Effector memory CD4-positive, alpha-beta T cell (primary cell): ENCODE measurements at places on chromosomes 16 and 17.

- DNase-seq: no peak
Measured at GRCh38 chr17:38598536-38598935, 7.2 kb downstream of the SRCIN1 start.

- no peak for DNase-seq
Measured at GRCh38 chr17:7133916-7134315, 19.3 kb upstream of the ASGR2 start.

- no peak for DNase-seq
Measured at GRCh38 chr16:8718851-8719680, 44.6 kb downstream of the ABAT start.

- DNase-seq: no peak
Measured at GRCh38 chr16:27346819-27347218, 33.0 kb downstream of the IL4R start.

DNA sequence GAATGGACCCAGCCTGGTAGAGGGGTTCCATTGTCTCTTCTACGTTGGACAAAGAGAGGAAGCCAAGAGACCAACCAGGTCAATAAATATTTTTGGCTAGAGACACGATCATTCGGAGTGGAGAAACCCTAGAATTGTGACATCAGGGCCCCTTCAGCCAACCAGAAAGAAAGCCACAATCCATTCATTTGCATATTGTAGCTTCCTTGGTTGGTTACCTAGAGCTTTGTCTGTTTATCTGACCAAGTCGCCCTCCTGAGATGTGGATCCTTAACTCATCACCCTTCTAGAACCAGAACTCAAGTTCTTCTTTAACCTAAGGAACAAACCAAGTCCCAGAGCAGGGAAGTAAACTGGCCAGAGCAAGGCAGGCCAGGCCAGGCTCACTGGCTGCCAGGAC is at the start of gene CCDC182:
Gene CCDC182 (minus strand): TSS at position 58 of the 400 bp plus-strand sequence. CDS start 27 bp downstream, at position 31.
- DNase-seq: no peak

GRCh38 chr17:73754886-73755400 is 110.7 kb upstream of the SDK2 start:
- no peak for DNase-seq

DNA sequence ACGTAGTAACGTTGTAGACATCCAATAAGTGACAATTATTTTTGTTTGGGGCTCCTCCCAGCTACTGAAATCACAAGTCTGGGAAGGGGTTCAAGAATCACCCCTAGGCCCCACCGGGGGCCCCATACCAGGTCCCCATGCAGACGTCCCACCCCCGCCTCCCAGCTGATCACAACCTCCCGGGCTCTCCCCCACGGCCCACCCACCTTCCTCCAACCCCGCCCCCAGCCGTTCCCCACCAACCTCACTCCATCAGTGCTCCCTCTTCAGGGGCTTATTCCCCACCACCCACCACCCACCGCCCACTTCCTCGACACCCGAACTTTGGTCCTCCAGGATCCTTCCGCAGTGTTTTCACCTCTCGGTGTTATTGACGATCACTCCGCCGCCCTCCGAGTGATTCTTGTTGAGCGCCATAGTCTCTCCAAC is 240 bp downstream of the WBP2 start:
- no peak for DNase-seq

DNA sequence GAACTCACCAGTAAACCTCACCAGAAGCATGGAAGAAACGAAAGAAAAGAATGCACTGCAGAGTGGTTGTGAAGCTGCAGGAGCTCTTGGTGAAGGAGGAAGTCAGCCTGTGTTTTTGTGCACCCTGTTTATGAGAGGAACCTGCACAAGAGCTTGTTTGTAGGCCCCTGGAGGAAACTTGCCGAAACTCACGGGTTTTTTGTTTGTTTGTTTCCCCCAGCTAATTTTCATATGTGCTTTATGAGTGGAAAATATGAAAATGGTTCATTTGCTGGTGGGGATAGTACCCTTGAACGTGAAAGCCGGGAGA is 222.7 kb downstream of the C16orf95 start:
- no peak for DNase-seq

DNA sequence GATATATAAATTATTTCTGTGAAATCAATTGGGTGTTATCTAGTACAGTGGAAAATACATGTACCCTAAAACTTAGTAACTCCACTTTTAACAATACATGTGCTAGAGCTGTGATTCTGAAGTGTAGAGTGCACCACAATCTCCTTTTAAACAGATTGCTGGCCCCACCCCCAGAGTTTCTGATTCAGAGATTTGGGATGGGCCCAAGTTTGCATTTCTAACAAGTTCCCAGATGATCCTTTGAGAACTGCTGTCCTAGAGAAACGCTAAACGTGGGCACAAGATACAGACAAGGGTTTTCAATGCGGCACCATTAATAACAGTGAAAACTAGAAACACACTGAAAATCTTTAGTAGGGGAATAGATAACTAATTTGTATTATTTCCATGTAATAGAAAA is 49.2 kb downstream of the NXPH3 start:
- no peak for DNase-seq

GRCh38 chr17:80025796-80026195 is 9.9 kb downstream of the TBC1D16 start:
- no peak for DNase-seq

DNA sequence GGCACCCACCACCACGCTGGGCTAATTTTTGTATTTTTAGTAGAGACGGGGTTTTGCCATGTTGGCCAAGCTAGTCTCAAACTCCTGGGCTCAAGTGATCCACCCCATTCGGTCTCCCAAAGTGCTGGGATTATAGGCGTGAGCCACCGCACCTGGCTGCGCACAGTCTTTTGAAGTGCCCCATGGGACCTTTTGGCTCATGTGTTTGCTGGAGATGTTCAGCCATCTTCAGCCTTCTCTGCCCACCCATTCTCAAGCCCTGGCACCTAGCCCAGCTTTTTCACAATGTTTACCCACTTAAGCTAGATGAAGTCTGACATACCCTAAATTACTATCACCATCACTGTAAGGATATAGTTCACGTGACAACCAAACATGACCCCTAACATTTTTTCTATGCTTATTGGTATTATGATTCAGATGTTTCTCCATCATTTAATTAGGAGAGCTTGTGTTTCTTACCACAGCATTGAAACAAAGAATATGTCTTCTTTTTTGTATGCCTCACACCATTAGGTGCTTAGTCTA is 32.3 kb downstream of the PECAM1 start:
- no peak for DNase-seq

GRCh38 chr17:63988741-63989621 is 9.2 kb upstream of the PRR29 start:
- no peak for DNase-seq

- no peak for DNase-seq
Measured at GRCh38 chr17:35519906-35520442, 17.5 kb downstream of the SLFN12L start.

GRCh38 chr17:57040571-57040970 is 44.5 kb upstream of the AKAP1 start:
- no peak for DNase-seq

DNA sequence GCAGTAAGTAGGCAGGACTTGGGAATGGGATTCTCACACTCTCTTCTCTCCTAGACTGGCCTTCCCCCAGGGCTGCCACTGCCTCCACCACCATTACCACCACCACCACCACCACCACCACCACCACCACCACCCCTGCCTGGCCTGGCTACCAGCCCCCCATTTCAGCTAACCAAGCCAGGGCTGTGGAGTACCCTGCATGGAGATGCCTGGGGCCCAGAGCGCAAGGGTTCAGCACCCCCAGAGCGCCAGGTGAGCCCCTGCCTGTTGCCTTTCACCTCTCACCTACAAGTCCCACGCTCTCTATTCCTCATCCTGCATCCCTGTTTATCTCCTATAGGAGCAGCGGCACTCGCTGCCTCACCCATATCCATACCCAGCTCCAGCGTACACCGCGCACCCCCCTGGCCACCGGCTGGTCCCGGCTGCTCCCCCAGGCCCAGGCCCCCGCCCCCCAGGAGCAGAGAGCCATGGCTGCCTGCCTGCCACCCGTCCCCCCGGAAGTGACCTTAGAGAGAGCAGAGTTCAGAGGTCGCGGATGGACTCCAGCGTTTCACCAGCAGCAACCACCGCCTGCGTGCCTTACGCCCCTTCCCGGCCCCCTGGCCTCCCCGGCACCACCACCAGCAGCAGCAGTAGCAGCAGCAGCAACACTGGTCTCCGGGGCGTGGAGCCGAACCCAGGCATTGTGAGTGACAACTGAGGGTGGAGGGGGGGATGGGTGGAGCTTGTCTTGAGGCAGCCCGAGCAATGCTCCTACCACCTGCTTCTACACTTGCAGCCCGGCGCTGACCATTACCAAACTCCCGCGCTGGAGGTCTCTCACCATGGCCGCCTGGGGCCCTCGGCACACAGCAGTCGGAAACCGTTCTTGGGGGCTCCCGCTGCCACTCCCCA is 7.9 kb upstream of the TMEM88 start:
- no peak for DNase-seq

DNA sequence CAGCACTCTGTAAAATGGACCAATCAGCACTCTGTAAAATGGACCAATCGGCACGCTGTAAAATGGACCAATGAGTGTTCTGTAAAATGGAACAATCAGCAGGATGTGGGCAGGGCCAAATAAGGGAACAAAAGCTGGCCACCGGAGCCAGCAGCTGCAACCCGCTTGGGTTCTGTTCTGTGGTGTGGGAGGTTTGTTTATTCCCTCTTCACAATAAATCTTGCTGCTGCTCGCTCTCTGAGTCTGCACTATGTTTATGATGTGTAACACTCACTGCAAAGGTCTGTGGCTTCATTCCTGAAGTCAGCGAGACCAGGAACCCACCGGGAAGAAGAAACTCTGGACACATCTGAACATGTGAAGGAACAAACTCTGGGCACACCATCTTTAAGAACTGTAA is 20.5 kb downstream of the TMEM100 start:
- no peak for DNase-seq

GRCh38 chr17:29255926-29256522 is 9.4 kb downstream of the CRYBA1 start:
- DNase-seq: no peak

DNA sequence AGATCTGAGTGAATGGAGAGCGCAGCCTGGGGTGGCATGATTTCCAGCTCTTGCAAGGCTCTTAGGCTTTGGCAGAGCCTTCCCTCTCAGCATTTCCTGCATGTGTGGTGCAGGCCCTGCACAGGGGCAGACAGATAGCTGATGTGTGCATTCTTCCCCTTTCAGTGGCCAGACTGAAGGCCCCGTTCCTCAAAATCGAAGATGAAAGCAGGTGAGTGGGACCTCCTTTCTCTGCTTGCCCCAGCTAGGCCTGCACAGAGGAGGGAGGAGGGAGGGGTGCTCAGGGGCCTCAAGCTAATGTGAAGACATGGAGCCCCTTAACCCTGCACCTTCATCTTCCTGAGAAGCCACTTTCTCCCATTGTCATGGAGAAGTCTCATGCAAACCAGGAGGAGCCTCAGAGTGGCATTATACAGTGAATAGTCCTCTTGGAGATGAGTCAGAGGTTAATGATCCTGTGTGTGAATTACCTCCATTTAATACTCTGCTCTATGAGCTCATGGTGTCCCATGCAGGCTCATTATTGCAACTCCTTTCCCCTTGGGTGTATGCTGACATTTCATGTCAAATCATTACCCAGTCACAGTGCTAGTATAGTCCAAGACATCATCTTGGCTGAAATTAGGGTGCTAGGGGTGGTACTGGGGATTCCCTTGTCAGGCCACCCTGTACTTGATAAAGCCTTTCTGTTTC is 20.4 kb upstream of the ADAM11 start:
- DNase-seq: no peak

DNA sequence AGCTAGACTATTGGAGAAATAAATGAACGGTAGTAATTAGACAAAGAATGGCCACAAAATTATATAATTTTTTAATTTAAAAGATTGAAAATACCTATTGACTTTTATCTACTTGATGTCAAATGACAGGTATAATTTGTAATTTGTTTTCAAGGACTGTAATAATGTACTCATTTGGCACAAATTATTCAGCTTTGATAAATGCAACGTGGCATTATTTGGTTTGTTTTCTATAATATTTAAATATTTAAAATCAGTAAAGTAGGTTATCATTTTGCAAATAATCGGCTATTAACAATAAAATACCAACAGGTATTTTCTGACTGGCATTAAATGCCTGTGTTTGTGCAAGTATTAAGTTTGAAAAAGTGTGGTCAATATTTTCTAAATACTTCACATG is 60.6 kb downstream of the CDH11 start:
- DNase-seq: no peak

GRCh38 chr16:7440886-7441400 is 108.3 kb downstream of the RBFOX1 start:
- no peak for DNase-seq

GRCh38 chr17:3485481-3486068 is 9.8 kb downstream of the ASPA start:
- DNase-seq: no peak
